Skeletal muscle cell (primary cell): ENCODE measurements at places on chromosomes 11 and 22.

GRCh38 chr11:72353861-72354260 lies 80.5 kb downstream of the CLPB start:
- DNase-seq = no peak

DNA sequence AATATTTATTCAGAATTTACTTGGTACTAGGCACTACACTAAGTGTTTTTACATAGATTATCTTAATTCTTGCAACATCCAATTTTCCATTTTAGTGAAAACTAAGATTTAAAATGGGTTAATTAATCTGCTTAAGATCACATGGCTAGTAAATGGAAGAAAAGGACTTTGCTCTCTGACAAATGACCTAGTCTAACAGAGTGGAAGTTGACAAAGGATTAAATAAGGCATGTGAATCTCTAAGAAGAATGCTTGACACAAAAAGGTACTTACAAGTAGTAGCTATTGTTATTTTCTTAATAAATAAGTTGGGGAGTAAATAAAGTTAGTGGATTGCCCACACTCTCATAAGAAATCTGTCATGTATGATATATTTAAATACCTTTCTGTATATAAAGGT lies 584.8 kb downstream of the DLG2 start:
- no peak for DNase-seq

- DNase-seq = no peak
Measured at GRCh38 chr11:111792955-111793500, 26.8 kb upstream of the PPP2R1B start.

- no peak for DNase-seq
Measured at GRCh38 chr11:108970221-108970991, 305.5 kb downstream of the DDX10 start.

DNA sequence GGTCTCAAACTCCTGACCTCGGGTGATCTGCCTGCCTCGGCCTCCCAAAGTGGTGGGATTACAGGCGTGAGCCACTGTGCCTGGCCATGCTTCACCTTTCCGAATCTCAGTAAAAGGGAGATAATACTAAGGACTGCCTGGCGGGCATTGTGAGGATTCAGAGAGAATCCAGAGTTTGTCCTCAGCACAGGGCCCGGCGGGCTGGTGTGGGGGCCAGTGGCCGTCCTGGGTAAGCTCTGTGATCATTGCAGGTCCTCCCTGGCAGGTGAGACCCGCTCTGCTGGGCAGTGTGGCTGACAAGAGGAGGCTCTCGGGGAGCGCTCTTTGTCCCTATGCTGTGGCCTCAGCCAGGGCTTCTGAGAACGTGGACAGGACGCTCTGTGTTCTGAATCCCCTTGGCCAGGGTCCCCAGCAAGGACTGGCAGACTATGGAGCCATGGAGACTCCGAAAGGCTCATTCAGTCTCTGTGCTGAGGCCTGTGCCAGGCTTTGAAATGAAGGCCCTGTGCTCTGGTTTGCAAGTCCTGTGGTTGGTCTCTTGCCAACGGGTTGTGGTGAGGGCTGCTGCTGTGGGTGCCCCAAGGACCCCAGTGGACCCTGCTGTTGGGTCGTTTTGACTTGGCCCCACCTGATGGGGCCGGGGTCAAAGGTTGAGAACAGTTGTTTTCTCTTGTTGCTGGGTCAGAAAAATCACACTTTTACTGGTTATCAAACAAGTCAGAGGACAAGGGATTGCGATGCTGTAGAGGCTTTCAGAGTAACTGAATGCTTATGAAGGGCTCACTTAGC lies 2.1 kb downstream of the TPCN2 start:
- no peak for DNase-seq

GRCh38 chr11:104093426-104094280 lies 57.2 kb downstream of the DDI1 start:
- no peak for DNase-seq

GRCh38 chr22:31692186-31692886 lies 30.3 kb upstream of the PISD start:
- DNase-seq = peak; percentile 50

GRCh38 chr11:82767123-82767522 lies 33.5 kb upstream of the FAM181B start:
- no peak for DNase-seq

- peak; percentile 89 for DNase-seq
Measured at GRCh38 chr11:8709002-8709672, 26.5 kb downstream of the RPL27A start.

GRCh38 chr22:46866591-46866990 lies 104.1 kb downstream of the TBC1D22A start:
- peak; percentile 80 for DNase-seq

DNA sequence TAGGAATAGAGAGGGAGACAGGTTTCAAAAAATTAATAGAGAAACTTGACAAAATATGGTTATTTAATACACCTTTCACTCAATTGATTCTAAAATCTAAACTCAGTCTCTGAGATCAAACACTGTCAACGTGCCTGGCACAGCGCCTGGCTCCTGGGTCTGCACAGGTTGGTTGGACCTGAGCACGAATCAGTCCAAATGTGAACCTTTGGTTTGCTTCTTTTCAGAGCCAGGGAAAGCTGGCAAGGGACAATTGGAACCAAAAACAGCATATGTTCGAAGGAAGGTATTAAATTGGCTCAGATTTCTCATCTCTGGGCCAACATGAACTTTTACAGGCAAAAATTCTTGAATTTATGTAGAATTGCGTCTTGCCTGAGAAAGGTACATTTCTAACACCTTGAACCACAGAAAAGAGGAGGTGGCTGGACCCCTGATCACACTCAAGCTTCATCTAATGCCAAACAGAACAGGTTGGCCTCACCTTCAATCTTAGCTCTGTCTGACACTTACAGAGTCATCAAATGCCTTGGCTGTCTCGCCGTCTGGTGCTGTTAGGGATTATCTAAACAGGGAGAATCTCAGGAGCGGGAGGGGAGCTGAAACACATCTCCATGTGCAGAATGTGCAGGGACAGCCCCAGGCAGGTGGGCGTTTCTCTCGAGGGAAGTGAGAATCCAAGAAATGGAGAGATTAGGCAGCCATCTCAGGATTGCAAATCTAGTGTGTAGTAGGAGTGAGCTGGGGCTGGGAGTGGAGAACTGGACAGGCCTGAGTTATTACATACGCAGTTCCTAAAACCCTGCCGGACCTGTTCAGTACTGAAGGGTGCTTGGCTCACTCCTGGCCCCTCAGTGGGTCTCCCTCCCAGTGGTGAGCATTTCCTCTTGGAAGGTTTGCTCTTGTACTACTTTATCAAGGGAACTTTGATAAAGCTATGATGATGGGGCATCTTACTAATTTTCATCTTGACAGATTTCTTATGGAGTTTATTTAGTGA lies 442.2 kb upstream of the B3GAT1 start:
- DNase-seq = no peak

DNA sequence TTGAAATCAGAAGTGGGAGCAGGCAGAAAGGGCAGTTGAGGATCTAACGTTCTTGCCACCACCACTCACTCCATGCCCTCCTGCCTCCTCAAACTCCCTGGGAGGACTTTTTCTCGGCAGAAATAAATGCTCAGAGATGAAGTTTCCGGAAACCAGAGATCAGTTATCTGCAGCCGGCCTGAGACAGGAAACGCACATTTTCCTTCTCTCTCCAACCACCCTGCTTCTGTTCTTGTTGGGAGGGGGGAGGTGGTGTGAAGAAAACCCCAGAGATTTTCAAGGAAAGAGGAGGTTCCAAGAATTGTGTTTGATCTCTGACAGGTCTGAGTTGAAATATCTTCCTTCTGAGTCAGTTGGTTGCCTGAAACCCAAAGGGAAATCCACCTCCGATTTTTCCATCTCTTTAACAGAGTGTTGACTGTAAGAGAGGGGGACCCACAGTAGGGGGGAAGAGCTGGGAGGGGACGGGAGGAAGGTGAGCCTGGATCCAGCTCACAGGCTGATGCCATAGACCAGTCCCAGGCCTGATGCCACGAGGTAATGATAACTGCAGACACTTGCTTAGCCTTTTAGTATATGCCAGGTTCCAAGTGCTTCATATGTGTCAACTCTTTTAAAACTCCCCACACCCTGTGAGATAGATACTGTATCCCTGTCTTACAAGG lies 100.8 kb downstream of the TRAF6 start:
- DNase-seq = peak; percentile 19

- peak; percentile 32 for DNase-seq
Measured at GRCh38 chr11:11731311-11732083, 109.7 kb upstream of the GALNT18 start.

- DNase-seq = no peak
Measured at GRCh38 chr11:36150986-36151385, 138.2 kb downstream of the COMMD9 start.

- DNase-seq = no peak
Measured at GRCh38 chr11:67357831-67358670, 4.7 kb upstream of the POLD4 start.

- no peak for DNase-seq
Measured at GRCh38 chr11:61266602-61267001, 25.6 kb downstream of the PGA5 start.

DNA sequence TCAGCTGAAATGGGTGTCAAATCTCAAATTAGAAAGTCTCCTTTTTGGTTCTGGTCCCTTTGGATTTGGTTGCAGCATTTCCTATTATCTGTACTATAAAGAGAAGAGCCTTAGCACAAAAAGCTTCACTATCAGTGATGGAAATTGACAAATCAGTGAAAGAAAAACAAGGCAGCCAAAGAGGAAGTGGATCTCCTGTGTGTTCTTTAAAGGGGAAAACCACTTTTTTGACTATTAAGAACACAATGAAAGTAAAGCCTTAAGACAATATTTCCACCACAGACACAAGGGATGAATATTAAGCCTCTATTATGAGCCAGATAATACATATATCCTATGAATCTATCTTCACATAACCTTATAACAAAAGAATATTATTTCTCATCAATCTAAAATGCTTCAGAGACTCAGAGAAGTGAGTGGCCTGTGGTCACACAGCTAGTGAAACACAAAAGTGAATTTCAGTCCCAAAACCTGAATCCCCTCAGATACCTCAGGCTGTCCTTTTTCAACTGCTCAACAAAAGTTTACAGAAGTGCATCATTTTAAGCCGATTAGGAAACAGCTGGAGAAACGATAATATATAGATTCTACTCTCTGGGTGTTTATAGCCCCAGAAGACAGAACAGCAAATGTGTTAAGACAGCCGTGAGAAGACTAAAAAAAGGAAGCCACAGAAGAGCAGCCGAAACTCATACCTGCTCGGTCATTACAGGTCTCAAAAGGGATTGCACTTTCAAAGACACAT lies 24.4 kb upstream of the FSHB start:
- no peak for DNase-seq

GRCh38 chr11:115333121-115333520 lies 171.1 kb downstream of the CADM1 start:
- DNase-seq = no peak

DNA sequence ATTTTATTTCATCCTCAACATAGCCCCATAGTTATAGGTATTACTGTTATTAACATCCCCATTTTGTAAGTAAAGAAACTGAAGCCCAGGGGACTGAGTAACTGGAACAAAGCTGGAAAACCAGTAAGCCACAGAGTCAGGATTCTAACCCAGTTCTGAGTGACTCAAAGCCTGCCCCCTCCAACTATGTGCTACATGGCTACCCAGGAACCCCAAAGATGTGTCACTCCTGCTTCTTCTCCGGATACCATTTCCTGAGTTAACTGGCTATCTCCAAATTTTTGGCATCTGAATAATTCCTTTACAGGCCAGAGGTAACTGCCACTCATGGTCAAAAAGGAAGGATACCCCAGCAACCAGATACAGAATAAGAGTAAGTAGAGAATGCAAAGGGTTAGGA lies 43.6 kb downstream of the TENM4 start:
- no peak for DNase-seq

GRCh38 chr11:74681686-74682651 lies 49.3 kb downstream of the CHRDL2 start:
- DNase-seq = no peak

- DNase-seq = no peak
Measured at GRCh38 chr11:14259186-14259784, 99.7 kb downstream of the RRAS2 start.

GRCh38 chr11:5722622-5723021 lies 13.6 kb upstream of the OR56B1 start:
- DNase-seq = no peak

DNA sequence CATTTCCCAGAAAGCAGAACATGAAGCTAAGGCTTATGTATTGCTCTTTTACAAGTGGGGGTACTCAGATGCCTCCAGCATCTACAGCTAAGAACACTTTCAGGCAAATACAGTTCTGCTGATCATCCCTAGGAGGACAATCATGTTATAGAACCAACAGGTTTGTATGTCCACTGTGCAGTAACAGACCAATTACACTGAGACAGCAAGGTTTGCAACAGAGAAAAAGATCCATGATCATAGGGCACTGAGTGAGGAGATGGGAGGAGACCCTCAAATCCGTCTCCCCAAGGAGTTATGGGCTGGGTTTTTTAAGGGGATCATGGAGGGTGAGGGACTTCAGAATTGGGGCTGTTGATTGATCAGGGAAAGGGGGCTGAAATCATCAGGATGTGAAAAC lies 39.1 kb upstream of the GRK3 start:
- no peak for DNase-seq

GRCh38 chr11:113603277-113604059 lies 102.6 kb downstream of the TMPRSS5 start:
- no peak for DNase-seq

- peak; percentile 90 for DNase-seq
Measured at GRCh38 chr11:95147364-95147905, 57.8 kb downstream of the ENDOD1 start.

DNA sequence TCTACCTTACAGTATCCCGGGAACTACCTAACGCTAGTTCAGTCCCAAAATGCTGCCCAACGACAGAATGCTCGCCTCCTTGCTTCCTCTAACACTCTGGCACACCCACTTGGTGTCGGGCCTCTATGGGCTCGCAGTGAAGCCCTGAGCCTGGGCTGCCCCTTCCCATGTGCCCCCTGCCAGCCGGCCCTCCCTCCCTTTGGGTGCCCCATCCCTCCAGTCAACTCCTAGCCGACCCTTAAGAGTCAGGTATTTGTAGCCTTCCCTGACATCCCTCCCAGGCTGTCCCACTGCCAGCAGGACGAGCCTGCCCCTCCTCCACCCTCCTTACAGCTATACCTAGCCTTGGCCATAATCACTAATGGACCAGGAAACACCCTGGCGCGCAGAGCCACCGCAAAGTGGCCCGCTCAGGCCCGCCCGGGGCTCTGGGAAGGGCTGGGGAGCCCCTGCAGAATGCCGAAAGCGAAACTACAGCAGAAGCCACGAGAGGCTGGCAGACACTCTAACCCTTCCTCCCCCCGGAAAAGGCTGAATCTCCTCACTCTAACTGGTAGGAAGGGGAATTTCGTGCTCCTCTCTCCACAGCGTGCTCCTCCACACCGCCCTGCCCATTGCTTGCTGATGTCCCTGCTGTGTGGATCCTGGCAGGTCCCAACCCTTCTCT lies 8.2 kb downstream of the CBX7 start:
- DNase-seq = no peak

- DNase-seq = no peak
Measured at GRCh38 chr22:37925767-37926166, 19.7 kb downstream of the MICALL1 start.
